NCI-H526 (cell line): ENCODE measurements at places on chromosomes 2 and 18.

- no peak for DNase-seq
Measured at GRCh38 chr2:42787788-42788477, 4.5 kb downstream of the HAAO start.

- DNase-seq: peak; percentile 23
Measured at GRCh38 chr2:210128961-210129360, 42.2 kb downstream of the KANSL1L start.

DNA sequence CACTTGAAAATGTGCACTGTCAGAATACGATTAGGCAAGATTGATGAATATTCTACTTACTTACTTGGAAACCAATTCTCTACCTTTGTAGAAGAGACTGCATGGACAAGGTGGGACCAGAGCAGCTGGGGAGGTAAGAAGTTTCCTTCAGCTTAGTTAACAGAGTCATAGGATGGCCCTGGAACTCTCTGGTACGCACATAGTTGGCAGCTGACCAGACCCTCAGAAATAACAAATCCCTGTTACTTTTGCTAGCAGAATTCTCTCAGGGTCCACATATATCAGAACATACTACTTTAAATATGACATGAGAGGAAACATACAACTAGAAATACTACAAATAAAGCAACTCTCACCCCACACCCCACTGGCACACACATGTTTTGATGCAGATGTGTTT lies 24.8 kb upstream of the STAT1 start:
- no peak for DNase-seq

DNA sequence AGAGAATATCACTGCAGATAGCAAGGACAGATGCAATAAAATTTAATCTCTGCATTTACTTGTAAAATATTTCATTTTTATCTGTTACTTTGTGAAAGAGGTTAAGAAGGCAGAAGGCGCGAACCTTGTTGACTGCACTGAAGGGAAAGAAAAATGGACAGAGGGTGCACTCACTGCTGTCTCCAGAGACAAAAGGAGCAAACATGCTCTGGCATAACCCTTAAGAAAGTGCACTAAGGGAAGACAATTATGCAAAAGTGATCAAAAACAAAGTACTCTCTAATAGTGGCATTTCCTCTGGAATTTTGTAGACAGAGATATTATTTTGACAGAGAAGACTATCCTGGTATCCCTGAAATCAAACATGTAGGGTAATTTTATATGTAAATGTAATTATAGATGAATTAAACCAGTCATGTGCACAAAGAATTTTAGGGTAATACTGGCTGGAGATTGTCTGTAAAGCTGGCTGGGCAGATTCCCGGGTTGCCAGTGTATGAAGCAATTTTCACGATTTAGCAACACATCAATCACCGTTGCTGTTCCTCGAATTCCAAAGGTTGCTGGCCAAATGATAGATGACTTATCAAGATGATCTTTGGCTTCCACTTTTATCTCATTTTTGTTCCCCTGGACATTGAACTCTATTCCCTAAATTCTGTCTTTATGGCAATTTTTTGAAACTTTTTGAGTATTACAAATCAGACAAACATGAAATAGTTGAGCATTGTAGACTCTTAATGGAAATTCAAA lies 1176.9 kb downstream of the SUCLG1 start:
- DNase-seq: no peak

- DNase-seq: no peak
Measured at GRCh38 chr2:150571121-150571520, 83.7 kb upstream of the RND3 start.

- DNase-seq: peak; percentile 45
Measured at GRCh38 chr18:76126327-76126726, 368.7 kb downstream of the ZNF516 start.

DNA sequence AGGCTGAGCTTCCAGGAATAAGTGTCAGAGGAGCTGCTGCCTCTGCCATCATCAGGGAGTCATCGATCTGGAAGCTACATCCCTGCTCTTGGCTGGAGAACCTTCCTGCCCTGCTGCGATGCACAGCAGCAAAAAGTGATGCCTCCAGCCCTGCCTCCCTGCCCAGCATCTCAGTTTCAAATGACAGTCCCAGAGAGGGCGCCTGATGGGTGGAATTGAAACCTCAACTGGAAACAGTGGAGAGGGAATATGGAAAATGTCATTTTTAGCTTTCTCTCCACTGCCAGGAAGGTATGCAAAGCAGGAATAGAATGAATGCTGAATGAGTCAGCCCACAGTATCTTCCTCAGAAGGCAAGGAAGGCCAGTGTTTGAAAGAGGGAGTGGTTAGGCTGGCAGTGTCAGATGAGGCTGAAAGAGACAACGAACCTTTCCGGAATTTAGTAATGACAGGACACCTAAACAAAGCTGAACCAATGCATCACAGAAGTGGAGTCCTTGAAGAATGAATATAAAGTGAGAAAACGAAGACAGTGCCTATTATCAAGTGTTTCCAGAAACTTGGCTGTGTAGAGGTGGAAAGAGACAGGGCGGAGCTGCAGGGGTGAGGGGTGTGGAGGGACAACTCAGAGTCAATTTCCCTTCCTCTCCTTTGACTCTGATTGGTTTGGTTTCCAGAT lies 153.9 kb upstream of the NDUFV2 start:
- peak; percentile 57 for DNase-seq

GRCh38 chr2:76867854-76868253 lies 654.3 kb downstream of the LRRTM4 start:
- no peak for DNase-seq
